ENCODE measurements at places on chromosomes 11 and 22.

DNA sequence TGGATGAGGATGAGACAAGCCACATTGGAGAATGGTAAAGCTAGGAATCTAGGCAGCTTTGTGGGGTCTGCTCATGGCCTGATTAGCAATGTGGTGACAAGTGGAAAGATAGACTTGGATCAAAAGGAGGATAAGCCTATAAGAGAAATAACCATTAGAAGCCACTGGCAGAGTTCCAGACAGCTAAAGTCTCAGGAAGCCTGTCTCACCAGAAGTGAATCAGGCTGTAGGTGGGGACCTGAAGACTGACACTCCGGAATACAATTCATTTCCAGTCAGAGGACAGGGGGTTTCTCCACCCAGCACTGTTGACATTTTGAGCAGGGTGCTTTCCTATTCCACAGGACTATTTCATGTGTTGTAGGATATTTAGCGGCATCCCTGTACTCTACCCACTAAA, 129.7 kb downstream of the ARHGAP42 start:
- no peak for DNase-seq

- no peak for DNase-seq
Observed at GRCh38 chr11:44361813-44362212, 51.9 kb upstream of the ALX4 start.

GRCh38 chr22:25143156-25144076, 56.2 kb upstream of the CRYBB3 start:
- DNase-seq, result no peak

DNA sequence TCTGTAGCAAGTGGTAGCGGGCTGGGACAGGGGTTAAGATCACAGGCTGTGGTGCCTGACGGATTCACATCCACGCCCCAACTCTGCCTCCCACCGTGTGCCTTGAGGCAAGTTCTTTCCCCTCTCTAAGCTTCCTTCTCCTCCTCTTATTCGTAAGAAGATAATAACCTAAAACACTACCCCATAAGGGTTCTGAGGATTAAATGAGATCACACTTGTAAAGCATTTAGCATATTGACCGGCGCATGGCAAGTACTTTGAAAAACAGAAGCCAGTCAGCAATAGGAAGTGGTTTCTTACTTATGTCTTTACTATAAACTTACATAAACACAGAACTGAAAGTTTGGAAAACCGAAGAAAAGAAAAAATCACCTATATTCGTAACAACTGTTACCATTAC, 15.5 kb upstream of the LMO2 start:
- peak; percentile 70 for DNase-seq

DNA sequence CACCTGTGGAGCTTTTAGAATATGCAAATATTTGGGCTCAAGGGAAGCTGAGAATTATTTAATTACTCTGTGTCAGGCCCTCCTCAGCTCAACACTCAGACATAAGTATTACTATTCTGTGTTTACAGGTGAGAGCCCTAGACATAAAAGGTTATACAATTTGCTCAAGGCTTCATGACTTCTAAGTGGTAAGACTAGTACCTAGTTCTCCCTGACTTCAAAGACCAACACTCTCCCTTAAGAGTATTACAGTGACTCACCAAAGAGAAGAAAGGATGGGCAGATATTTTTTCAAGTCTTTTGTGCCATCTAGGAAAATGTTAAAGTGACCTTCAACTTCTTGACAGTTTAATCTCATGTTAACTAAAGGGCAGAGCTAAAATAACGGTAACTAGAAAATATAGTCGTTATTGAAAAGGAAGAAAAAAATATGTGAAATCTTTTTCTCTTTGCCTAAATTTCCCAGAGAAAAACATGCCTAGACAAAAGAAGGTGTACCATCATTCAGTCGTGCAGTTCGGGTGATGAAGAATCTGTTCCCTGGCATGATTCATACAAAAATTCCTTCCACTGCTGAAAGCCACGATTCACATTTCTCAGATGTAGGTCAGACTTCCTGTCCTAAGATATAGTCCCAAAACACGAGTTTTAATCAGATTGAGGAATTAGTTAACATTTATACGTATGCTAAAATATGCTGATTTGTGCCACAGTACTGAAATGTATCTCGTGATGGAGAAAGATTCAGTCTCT, 849.1 kb upstream of the API5 start:
- no peak for DNase-seq

DNA sequence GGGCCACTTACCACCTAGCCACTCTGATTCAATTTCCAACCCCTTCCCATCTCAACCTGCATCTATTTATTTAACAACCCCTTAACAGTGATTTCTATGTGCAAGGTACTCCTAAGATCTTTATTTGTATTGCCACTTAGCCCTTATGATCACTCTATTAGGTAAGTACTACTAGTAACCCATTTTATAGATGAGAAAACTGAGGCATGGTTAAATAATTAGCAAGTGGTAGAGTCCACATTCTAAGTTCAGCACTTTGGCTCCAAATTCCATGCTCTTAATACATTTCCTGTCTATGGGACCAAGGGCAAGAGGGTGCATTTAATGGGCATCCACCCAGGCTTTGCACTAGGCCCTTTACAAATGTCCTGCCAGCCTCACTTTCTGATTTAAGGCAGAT, 38.1 kb upstream of the CSNK2A3 start:
- DNase-seq, result no peak

- DNase-seq, result no peak
Observed at GRCh38 chr11:84866922-84867321, 760.2 kb downstream of the DLG2 start.

GRCh38 chr22:42320443-42321416, 50.3 kb upstream of the TCF20 start:
- no peak for DNase-seq

- DNase-seq, result no peak
Observed at GRCh38 chr11:78221396-78222315, 32.9 kb downstream of the USP35 start.

GRCh38 chr11:93024369-93024768, 54.9 kb downstream of the MTNR1B start:
- DNase-seq, result no peak

DNA sequence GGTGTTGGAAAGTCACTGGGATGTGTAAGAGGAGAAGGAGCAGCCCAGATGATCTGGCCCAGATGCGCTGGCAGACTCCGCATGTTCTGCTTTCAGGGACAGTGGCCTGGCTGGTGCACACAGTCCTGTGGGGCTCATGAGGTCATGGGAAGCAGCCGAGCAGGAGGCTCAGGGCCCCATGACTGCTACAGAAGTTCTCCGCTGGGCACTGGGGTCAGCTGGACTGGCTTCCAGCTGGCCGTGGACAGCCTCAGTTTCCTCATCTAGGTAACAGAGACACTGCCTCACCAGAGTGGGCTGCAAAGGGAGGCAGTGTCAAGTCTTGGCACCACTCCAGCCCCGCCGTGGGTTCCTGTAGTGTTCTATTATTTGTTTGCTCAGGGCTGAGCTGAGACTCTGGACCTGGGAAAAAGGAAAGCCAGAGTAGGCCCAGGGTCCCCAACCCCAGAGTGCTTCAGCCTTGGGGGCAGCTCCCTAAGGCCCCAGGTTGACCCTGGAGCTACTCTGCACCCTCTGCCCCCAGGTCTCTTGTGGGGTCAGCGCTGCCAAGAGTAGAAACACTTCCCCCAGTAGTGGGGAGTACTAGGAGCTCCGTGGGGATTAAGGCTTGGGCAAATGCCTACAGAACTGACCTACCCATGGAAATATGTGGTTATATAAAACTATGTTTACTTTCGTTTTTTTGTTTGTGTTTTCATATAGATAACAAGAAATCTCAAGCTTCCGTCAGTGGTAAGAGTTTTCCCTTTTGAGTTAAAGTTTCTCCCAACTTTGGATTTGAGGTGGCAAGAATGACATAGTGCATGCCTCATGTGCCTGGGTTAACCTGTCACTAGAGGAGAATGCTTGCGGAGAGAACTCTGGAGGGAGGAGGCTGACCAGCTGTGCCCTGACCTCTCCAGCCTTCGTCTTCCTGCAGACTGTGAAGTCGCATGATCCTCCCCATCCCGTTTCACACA, 45.3 kb downstream of the MED15 start:
- peak; percentile 39 for DNase-seq

- no peak for DNase-seq
Observed at GRCh38 chr11:69393865-69394233, 87.6 kb upstream of the LINC01488 start.
